ENCODE measurements at places on chromosomes 4 and X. TPM values are rescaled to one million over a fixed set of nuclear protein-coding genes. Genes with fewer than 3 reads are reported as not detected.

DNA sequence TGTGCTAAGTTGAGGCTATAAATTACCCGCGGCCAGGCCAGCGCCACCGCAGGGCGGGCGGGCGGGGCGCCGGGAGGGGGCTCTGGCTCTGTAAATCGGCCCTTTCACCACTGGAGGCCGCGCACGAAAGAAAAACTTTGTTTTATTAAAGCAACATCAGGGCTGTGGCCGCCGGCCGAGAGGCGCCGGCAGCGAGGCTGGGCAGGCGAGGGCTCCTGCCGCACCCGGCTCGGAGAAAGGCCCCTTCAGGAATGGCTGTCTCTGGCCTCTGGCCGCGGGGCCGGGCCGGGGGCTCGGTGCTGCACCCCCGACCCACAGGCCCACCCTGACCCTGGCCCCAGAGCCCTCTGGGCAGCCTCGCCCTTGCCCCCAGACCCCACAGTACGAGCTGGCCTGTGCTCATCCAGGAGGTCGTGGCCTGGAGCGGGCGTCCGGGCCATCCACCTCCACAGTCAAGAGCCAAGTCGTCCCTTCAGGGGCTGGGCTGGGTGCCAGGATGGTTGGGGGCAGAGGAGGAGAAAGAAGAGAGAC, 29.5 kb upstream of the FGFR3 start:
- peak; percentile 23 for DNase-seq
- H3K27me3 ChIP-seq = peaks cover 66% of the 10 kb centered on the region
- no peaks in the 10 kb centered on the region for H3K36me3 ChIP-seq
- no peak overlapping the region for H3K27ac ChIP-seq
- H3K4me3 ChIP-seq = peak overlapping the region; percentile 16

GRCh38 chrX:100623001-100623400, 13.6 kb downstream of the TSPAN6 start:
- H3K27me3 ChIP-seq = no peaks in the 10 kb centered on the region
- no peak for DNase-seq
- no peak overlapping the region for H3K4me3 ChIP-seq
- no peak overlapping the region for H3K27ac ChIP-seq
- H3K4me1 ChIP-seq = no peaks in the 10 kb centered on the region

GRCh38 chrX:145818186-145819113, 821 bp downstream of the SLITRK2 start:
- no peak overlapping the region for H3K27ac ChIP-seq
- no peak for DNase-seq
- no peaks in the 10 kb centered on the region for H3K4me1 ChIP-seq
- H3K36me3 ChIP-seq = no peaks in the 10 kb centered on the region

DNA sequence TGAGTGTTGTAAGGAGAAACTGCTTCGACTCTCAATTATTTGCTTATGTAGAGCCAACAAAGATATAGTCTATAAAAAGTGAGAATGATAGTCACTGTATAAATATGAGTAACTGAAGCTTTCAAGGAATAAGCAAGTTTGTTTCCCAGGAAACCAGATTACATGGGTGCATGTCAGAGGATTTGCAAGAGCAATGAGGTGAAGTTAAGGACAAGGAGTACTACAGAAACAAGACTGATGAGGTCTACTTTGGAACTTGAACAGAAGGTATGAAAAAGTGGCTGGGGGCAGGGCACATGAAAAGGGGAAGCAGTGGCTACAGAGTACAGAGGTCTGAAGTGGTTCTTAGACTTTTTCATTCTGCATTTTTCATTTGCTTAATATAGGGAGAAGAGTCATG, 321.0 kb upstream of the CXXC4 start:
- no peak overlapping the region for H3K27ac ChIP-seq
- H3K27me3 ChIP-seq = no peaks in the 10 kb centered on the region
- no peak for DNase-seq
- H3K36me3 ChIP-seq = no peaks in the 10 kb centered on the region

- DNase-seq = no peak
- H3K4me3 ChIP-seq = no peak overlapping the region
- no peaks in the 10 kb centered on the region for H3K27me3 ChIP-seq
- no peaks in the 10 kb centered on the region for H3K4me1 ChIP-seq
Observed at GRCh38 chr4:5399790-5400421, 308.5 kb downstream of the EVC2 start.

GRCh38 chrX:37407736-37408135, 58.6 kb downstream of the PRRG1 start:
- no peaks in the 10 kb centered on the region for H3K4me1 ChIP-seq
- H3K27me3 ChIP-seq = no peaks in the 10 kb centered on the region
- H3K27ac ChIP-seq = no peak overlapping the region
- DNase-seq = no peak
- H3K36me3 ChIP-seq = no peaks in the 10 kb centered on the region

DNA sequence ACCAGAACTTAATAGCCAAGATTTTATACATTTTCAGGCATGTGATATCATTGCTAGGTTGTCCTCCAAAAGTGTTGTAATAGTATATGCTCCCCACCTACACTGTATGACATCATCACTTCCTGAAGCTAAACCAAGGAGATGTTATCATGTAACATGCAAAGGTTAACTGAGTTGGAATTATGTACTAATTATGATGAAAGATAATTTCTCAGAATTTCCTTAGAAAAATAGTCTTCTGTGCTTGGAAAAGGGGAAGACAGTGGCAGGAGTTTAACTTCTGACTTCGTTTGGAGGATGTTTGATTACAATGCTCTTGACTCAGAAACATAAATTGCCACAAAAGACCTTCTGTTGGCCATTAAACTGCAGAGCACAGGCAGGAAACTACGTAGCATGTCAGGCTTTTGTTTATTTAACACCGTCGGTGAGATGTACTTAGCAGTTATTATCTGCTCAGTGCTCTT, 83.6 kb upstream of the GUCY1A1 start:
- no peaks in the 10 kb centered on the region for H3K36me3 ChIP-seq
- H3K4me3 ChIP-seq = no peak overlapping the region
- H3K27me3 ChIP-seq = no peaks in the 10 kb centered on the region
- H3K27ac ChIP-seq = peak overlapping the region; percentile 8

GRCh38 chr4:71857713-71858451, 74.0 kb upstream of the GC start:
- H3K4me1 ChIP-seq = no peaks in the 10 kb centered on the region
- DNase-seq = no peak
- no peaks in the 10 kb centered on the region for H3K36me3 ChIP-seq
- H3K4me3 ChIP-seq = no peak overlapping the region
- no peak overlapping the region for H3K27ac ChIP-seq
- no peaks in the 10 kb centered on the region for H3K27me3 ChIP-seq

- DNase-seq = no peak
- no peaks in the 10 kb centered on the region for H3K27me3 ChIP-seq
- no peaks in the 10 kb centered on the region for H3K36me3 ChIP-seq
- no peak overlapping the region for H3K27ac ChIP-seq
- no peak overlapping the region for H3K4me3 ChIP-seq
Observed at GRCh38 chr4:48127231-48127630, 6.8 kb downstream of the TXK start.

DNA sequence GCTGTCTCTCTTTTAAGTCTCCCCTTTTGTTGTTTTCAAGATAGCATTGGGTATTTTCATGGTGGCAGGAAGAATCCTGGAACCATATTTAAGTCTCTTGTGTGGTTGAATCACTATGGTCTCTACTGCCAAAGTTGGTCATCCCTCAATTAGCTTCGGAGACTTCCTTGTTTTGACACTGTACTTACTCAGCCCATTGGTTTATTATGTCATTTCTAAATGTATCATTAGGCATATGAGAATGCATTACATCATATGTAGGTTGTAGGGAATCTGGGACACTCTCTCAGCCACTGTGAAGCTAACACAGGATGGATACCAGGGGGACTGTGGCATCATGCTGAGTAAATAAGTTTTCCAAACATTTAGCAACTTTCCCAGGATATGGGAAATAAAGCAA, 211.8 kb downstream of the DTHD1 start:
- no peak overlapping the region for H3K27ac ChIP-seq
- H3K27me3 ChIP-seq = no peaks in the 10 kb centered on the region

DNA sequence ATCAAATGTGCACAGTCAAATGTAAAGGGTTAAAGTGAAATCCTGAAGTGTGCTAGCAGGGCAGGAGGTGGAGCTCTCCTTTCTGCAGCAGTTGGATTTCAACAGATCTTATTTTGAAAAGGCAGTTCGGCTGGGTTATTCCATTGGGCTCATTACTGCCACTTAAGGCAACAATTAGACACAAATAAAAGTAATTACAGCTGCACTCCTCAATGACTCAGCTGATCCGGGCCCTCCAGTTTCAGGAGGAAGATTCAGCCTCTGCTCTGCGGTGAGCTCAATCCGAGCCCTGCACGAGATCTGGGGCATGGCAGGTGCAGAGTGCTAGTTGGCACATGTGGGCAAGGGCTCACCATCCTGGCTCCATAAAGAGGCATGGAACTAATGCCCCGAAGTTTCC, 85.4 kb downstream of the PHKA2 start:
- no peaks in the 10 kb centered on the region for H3K27me3 ChIP-seq
- H3K27ac ChIP-seq = no peak overlapping the region
- no peak for DNase-seq

- DNase-seq = no peak
- H3K27ac ChIP-seq = no peak overlapping the region
- no peak overlapping the region for H3K4me3 ChIP-seq
- no peaks in the 10 kb centered on the region for H3K4me1 ChIP-seq
- H3K27me3 ChIP-seq = no peaks in the 10 kb centered on the region
Observed at GRCh38 chr4:56182356-56182755, 204.9 kb downstream of the AASDH start.

Gene NAP1L2
- total RNA-seq = 1.00 TPM

Gene OTC
- not detected for total RNA-seq

Gene STAP1
- 4.9 TPM for total RNA-seq

Gene RLIM
- 16.1 TPM for total RNA-seq

Gene DGKK
- total RNA-seq = not detected

Gene FGF2
- total RNA-seq = 5.8 TPM

Gene VCX2
- not detected for total RNA-seq

Data from transverse colon (tissue), 4 donors.